ENCODE measurements at places on chromosomes 4 and X.

DNA sequence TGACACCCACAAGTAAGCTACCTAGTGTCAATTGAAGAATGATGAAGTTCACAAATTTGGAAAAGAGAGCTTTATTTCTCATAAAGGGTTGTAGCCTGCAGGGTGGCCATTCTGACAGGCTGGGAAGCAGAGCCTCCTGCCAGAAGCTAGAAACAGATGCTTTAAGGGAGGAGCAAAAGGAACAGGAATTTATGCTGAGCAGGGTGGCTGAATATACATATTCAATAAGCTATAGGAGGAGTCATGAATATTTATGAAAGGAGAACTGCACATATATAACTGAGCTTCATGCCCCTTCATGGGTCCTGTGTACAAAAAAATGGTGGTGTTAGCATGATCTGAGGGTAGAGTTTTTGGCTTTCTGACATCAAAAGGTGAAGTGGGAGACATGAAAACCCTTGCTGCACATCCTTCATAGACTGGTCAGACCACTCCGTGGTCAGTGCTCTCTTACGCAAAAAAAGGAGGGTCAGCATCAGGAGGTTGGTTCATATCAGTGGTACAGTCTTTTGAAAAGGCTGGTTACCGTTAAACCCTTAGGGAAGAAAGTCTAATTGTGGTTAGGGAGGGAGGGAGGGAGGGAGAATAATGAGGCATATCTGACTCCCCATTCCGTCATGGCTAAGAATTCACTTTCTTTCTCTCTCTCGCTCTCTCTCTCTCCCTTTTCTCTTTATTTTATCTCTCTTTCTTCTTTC lies 121.4 kb downstream of the LUZP4 start:
- DNase-seq, result no peak

GRCh38 chr4:72786401-72786990 lies 217.5 kb upstream of the ADAMTS3 start:
- no peak for DNase-seq

DNA sequence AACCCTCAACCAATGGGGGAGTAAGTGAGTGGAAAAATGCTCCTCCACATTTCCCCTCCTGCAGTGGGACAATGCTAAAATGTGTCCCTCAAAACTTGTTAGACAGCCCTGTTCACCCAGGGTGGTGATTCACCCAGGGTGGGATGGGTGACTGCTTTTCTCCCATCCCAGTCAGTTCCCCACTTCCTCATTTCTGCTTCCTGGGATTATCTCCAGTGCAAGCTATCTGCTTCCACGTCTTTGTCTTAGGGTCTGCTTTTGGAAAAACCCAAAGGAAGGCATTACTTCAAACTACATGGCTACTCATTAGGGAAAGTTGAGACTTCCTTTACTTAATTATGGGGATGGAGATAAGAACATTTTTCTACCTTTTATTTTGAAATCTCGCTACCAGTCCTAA lies 45.5 kb downstream of the ETNPPL start:
- DNase-seq, result no peak

DNA sequence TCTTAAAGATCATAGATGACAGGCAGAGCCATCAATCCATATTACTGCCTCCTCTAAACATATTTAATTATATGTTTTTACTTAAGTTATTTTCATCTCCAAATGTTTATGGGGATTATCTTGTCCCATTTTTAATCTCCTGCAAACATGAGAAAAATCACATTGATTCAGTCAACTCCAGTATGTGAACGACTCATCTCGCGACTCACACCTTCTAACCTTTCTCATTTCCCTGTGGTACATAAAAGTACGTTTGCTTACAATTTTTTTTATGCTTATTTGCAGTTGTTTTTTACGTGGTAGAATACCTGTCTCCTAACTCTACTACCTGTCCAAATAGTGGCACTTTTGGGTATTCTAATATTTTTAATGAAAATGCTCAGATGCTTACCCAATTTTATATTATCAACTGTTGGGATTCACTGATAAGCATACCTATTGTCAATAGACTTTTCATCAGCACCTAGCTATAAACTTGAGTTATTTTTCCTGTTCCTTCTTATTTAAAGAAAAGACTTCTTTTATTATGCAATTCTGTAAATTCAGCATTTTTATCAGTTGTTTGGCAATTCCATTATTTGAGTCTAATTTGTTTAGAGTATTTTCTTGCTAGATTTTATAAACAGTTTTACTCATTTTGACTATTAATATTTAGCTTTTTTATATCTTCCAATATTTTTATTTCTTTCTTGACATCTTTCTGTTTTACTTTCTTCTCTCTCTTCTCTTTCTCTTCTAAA lies 276.6 kb downstream of the ANK2 start:
- DNase-seq, result no peak

- no peak for DNase-seq
Measured at GRCh38 chr4:23878912-23879732, 10.7 kb downstream of the PPARGC1A start.

DNA sequence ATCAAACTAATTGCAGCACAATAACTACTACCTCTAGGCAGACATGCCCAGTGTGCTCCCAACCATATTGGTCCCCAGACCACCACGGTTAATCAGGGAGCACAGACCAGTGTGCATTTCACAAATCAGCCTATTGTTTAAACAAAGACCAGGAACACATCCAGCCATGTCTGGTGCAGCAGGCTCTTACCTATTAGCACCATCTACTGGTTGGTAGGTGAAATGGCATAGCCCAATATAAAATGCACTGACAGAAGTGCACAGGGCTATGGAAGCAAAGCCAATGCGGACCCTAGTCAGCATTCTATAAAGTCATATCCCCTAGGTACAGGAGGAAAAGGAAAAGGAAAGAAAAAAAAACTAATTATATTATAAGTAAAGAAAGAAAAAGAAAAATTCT lies 15.5 kb upstream of the CYLC1 start:
- DNase-seq, result no peak

GRCh38 chrX:74446876-74447275 lies 25.6 kb downstream of the SLC16A2 start:
- no peak for DNase-seq

GRCh38 chr4:76459291-76459723 lies 24.3 kb downstream of the SHROOM3 start:
- no peak for DNase-seq

GRCh38 chr4:84384801-84385200 lies 114.3 kb downstream of the NKX6-1 start:
- no peak for DNase-seq

DNA sequence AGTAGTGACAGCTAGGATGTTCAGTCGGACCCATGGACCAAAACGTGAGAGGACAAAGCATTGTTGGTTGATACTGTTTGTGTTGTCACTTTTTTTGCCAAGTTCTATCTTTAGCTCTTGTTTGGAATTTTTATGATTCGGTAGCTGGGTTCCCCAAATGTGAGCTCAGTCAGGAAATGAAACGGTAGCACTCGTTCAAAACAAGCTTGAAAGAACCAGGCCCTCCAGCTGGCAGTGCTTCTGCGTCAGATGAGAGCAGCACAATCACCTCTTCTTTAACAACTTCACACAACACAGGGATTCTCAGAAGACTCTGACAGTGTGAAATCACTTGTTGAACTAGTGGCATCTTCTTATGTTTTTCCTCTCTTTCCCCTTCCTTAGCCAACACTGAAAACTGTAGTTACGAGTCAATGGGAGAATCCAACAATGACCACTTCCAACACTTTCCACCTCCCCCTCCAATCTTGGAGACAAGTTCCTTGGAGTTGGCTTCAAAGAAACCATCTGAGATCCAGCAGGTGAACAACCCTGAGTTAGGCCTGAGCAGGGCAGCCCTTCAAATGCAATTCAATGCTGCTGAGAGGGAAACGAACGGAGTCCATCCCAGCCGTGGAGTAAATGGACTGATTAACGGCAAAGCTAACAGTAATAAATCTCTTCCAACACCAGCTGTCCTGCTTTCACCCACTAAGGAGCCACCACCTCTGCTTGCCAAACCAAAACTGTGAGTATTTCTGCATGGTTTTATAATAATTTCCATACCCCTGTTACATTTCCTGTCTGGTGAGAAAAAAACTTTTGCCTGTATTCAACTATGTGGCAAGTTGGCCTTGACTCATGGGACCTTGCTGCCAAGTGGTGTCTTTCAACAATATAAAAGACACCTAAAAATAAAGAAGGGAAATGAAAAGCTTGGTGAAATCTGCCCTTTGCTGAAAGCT lies 214.6 kb downstream of the PALLD start:
- no peak for DNase-seq

DNA sequence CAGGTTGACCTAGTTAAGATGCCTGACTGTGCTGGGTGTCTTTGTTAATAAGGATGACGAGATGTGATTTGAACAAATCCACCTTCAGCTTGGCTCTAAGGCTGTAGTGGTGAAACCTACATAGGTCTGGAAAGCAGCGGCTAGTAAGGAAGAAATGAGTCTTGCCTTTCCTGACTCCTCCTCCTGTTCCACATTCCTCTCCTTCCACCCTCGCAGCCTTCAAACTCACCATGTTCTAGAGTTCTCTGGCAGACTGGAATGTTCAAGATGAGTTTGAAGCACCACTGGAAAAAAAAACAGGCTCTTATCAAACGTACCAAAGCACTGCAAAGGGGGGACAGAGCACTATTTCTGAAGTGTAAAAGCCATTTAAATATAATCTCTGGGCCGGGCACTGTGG lies 395.4 kb downstream of the BMPR1B start:
- no peak for DNase-seq

Data from stimulated activated CD4-positive, alpha-beta T cell treated with anti-CD3 and anti-CD28 coated beads, TNF-alpha, amount 100 ng/mL, for 1 hour (primary cell).